Omental fat pad (tissue), 4 donors: ENCODE measurements at places on chromosomes 7 and 10. TPM values are rescaled to one million over a fixed set of nuclear protein-coding genes. Genes with fewer than 3 reads are reported as not detected.

DNA sequence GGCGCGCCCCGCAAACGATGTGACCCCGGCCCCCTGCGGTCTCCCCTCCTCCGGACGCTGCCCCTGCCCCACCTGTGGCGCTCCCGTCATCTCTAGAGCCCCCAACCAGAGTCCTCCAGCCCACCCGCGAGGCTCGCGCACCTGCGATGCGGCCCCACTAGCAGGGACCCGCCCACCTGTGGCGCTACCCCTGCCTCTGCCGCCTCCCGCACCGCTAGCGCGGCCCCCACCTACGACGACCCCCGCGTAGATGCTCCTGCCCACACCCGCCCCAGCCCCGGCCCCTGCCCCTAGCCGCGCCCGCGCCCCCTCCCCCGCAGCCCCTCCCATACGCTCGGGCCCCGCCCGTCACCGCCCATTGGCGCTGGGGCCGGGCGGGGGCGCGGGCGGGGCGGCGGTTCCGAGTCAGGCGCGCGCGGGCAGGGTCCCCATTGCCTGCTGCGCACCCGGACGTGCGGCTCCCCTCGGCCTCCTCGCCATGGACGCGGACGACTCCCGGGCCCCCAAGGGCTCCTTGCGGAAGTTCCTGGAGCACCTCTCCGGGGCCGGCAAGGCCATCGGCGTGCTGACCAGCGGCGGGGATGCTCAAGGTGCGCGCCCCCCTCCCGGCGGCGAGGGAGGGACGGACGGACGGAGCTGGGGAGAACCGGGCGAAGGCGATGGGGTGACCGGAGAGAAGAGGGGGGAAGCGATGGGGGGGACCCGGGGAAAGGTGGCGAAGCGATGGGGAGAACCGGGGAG is at the start of gene PFKP:
PFKP (plus strand) TSS at position 431 of the 741 bp plus-strand sequence; CDS start at position 479, 48 bp downstream.
- no peak for DNase-seq

GRCh38 chr7:134813663-134814396 is 34.4 kb downstream of the CALD1 start:
- DNase-seq: no peak

SFTPA1 gene
- not detected for total RNA-seq

DNA sequence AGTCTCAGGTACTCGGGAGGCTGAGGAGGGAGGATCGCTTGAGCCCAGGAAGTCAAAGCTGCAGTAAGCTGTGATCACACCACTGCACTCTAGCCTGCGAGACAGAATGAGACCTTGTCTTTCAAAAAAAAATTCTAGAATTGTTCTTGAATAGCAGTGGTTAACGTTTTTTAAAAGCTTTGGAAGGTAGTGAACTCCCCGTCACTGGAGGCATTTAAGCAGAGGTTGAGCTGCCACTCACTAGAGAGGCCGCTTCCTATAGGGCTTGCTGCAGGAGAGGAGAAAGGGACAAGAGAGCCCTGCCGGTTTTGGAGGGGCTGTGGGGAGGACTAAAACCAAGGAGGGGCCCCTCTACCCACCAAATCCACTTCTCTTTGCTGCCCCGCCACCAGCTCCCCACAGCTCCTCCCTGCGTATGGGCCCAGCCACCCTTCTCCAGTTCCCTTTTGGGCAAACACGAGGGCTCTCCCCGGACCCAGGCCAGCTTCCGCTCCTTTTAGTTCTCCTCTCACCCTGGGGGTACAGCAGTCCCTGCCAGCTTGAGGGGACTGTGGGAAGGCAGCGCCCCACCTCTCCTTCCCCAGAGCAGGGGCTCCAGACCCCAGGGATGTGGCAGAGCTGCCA is 86.9 kb upstream of the GTF2I start:
- no peak for DNase-seq

- DNase-seq: no peak
Measured at GRCh38 chr10:16944402-16944801, 127.2 kb upstream of the RSU1 start.

GRCh38 chr7:143397710-143398530 is 10.7 kb downstream of the EPHA1 start:
- DNase-seq: peak; percentile 15

GRCh38 chr7:2168615-2169311 is 64.0 kb downstream of the MAD1L1 start:
- no peak for DNase-seq

- DNase-seq: no peak
Measured at GRCh38 chr7:107711301-107711700, 32.6 kb upstream of the CBLL1 start.

TACR2 gene
- 0.96 TPM for total RNA-seq

ASB10 gene
- not detected for total RNA-seq

- DNase-seq: no peak
Measured at GRCh38 chr10:4763960-4764428, 62.0 kb upstream of the AKR1E2 start.

DNA sequence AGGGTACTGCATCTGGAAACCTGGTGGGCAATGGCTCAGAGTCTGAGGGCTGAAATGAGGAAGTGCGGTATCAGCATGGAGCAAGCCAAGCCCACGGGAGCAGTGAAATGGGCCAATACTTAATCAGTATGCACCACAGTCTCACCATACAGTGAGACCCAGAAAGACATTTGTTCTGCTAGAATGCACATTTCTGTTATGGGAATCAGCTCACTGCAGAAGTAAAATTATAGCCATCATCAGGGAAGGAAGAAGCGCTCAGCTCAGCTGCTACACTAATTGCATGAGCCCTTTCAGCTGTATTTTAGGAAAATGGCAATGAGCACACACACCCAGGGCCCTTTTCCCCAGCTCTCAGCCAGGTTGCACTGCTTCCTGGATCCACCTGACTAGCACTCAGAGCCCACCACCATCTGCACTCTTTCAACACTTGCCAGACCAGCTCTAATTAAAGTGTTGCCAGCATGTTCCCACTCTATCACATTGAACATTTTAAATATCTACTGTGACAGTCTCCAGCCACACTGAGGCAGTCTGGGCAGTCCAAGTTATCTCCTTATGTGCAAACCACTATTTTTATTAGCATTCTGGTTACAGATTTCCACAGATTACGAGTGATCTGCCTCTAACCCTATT is 44.2 kb upstream of the PIK3AP1 start:
- no peak for DNase-seq

DNA sequence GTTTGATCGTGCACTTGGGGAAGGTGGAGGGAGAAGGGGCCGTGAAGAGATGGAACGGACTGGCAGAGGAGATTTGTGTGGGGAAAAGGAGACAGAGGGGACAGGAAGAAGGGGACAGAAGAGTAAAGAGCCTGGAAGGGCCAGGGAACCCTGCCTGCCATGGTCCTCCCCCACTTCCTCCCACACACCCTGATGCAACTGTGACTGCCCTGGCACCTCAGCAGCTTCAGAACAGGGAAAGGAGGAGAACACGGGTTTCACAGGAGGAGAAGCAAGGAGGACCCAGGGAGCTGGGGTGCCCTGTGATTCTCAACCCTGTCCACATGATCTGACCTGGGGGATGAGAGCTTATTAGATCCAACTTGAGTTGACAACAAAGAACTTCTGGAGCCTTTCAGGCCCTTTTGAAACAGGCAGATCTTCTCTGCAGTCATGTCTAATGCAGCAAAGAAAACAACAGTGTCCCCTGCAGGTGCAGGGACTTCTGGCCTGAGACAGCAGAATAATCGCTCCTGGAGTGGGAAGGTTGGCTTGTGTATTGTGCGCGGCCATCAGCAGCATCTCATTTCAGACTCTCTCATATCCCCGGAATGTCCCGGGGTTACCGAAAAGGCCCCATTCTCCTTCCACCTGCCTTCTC is 421.6 kb downstream of the PAXIP1 start:
- no peak for DNase-seq

DNA sequence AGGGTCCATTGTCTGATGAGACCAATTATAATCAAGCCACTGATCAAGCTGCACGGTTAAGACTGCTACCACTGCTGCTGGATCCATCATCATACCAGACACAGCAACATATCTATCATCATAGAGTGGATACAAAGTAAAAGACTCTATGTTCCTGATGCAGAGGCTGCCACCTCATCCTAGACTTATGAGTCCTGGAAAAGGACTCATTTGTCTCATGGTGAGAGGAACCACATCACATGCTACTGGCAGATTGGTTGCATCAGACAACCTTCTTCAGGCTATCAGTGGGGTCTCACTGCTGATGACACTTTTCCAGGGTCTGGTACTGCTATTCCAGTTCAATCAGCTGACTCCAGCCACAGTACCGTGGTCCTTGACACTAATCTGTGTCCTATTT is 79.0 kb downstream of the ABI1 start:
- no peak for DNase-seq

GRCh38 chr10:44193166-44193565 is 191.7 kb downstream of the CXCL12 start:
- DNase-seq: no peak
